ENCODE measurements at places on chromosomes 5 and 9.
A peak's percentile ranks its signal among the peaks of the same experiment; 100 is the strongest.

DNA sequence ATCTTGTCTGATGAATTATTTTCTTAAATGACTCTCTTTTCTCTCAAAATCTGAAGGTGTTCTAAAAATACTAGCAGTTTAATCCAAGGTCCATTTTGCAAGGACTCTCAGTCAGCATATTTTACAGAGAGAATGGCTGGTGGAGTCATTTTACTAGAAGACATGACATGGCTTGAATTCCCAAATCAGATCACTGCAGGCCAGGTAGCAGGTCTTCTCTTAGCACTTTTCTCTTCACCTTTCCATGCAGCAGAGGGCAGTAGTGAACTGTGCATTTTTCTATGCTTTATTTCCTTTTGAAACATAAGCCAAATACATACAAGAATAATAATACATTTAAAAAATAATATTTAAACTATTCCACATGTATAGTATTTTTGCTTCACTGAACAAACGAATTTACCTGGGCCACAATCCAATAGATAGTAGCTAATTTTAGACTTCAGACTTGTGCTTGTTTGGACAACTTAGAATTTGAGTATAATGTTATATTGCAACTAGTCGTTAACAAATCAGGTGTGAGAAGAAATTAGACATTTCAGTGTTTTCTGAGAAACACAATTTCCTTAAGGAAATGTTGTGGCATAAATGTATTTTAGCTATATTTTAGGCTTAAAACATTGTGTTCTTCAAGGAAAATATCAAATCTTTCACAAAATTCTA is 289.4 kb upstream of the DAB2 start:
- peak; percentile 55 for DNase-seq

DNA sequence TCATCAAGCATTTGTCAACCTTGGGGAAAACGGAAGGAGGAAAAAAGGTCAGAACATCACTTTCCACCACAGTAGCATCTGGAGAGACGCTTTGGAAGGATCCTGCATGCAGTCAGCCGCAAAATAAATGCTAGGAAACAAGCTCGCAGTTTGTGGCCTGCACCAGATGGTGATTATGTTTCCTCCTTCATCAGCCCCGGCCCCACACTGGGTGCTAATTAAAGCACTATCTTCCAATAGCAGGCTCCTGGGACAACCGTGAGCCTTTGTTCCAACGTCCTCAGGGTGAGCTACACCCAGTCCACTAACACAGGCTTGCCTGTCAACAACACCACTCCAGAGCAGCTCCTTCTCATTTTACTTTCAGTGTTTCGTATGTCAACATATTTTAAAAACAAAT is 64.0 kb downstream of the RNF130 start:
- DNase-seq, result no peak

- no peak for DNase-seq
Measured at GRCh38 chr5:11319836-11320580, 559.0 kb upstream of the DAP start.

DNA sequence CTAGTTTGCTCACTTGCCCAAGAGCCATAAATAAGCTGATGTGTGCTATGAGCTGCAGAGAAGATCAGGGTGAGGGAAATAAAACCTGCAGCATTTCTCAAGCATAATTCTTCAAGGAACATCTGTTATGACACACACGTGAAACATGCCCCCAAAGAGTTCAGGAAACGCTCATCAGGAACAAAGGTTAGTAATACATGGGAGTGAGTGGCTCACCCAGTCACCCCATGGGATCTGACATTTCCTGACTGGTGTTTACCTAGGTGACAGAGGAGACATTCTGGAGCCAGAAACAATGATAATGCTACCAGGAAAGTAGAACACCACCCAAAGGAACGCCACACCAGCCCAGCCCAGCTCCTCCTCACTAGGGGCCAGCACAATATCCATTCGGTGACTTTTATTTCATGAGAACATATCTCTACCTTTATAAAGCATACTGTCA is 66.0 kb downstream of the FRMD3 start:
- no peak for DNase-seq

DNA sequence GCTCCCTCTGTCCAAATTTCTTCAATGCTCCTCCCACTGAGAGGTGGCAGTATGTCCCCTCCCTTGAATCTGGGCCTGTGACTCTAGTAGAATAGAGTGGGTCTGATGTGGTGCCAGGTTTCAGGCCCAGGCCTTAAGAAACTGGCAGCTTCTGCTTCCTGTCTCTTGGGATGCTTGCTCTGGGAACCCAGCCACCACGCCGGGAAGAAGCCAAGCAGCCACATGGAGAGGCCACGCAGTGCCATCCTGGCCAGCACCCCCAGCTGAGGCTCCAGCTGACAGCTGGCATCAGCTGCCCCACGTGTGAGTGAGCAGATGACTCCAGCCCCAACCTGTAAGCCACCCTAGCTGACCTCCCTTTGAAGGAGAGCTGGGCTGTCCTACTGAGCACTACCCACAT is 7.3 kb upstream of the TSPAN17 start:
- no peak for DNase-seq

GRCh38 chr5:39080597-39081204 is 6.5 kb upstream of the RICTOR start:
- DNase-seq, result peak; percentile 63

GRCh38 chr9:117156144-117156688 is 258.6 kb downstream of the ASTN2 start:
- DNase-seq, result no peak

DNA sequence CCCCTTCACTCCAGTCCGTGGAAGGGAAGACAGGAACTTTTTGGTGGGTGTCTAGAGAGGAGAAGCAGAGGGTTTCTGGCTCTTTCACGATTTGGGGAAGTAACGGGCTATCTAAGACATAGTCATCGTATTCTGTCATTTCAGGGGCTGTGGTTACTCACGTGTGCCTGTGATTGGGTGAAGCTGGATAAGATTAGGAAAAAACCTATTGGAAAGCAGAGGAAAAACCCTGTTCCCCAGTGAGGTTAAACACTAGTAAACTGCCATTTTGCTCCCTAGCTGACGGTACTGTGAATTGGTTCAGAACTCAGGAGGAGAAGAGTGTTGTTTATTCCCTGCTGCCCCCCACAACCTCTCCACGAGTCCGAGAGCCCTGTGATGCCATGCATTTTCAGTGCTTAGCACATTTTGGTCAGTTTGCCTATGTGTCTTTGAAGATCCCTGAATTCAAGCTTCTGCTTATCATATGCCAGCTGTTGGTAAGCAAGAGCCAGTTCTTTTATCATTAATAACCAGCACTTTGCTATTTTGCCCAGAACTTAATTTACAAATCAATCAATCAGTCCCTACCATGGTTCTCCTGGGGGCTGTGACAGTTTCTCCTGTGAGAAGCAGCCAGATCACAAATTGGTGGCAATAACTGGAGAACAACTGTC is 45.1 kb upstream of the ROR2 start:
- no peak for DNase-seq

GRCh38 chr9:123267481-123268198 is 746 bp downstream of the STRBP start:
- DNase-seq, result no peak

- peak; percentile 37 for DNase-seq
Measured at GRCh38 chr5:159098603-159099436, 896 bp downstream of the EBF1 start.

DNA sequence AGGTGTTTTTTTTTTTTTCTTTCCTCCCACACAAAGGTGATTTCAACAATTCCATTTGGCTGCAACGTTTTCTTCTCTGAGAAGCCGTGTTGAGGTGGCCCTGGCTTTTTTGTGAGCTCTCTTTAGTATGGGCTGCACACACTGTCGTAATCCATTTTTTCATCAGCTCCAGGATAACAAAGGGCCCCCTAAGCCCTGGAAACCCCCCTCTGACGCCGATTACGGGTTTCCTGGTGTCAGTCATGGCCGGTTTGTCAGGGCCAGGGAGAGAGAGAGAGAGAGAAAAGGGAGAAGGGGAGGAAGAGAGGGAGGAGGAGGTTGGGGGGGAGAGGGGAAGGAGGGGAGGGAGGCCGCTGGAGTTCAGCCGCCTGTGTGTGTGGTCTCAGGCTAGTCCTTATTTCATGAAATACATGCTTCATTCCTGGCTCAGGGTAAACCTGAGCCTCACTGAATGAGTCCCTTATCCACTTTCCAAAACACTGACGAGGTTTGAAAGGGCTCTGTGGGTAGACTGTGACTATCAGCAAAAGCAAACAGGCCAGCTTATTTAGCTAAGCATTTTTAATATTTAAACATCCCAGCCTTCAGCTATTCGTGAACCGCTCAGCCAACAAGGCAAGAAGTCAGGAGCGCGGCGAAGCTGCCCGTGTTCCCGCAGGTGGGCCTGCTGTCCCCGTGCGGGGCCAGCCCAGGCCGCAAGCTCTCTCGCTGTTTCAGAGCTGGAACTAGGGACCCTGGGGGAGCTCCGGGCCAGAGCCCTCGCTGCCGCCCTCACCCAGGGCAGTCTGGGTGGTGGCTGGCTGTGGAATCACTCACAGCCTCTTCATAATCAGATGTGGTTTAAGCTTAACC is 172.8 kb downstream of the ERCC6L2 start:
- DNase-seq, result no peak

GRCh38 chr5:91381239-91381773 is 1.8 kb downstream of the ARRDC3 start:
- DNase-seq, result no peak

GRCh38 chr5:171312129-171312974 is 3.3 kb downstream of the TLX3 start:
- DNase-seq, result no peak

DNA sequence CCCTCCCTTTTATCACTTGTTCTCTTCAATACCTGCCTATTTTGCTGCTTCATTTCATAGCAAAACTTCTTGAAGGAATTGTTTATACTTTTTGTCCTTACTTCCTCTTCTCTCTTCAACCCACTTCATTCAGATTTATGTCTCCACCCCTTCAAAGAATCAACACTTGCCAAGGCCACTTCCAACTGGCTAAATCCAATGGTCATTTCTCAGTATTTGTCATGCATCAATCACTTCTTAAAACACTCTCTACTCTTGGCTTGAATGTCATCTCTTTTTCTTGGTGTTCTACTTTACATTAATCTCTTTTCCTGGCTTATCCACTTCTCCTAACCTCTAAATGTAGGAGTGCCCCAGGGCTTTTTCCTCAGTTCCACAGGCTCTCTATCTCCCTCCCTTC is 8.3 kb upstream of the FCHO2 start:
- no peak for DNase-seq

DNA sequence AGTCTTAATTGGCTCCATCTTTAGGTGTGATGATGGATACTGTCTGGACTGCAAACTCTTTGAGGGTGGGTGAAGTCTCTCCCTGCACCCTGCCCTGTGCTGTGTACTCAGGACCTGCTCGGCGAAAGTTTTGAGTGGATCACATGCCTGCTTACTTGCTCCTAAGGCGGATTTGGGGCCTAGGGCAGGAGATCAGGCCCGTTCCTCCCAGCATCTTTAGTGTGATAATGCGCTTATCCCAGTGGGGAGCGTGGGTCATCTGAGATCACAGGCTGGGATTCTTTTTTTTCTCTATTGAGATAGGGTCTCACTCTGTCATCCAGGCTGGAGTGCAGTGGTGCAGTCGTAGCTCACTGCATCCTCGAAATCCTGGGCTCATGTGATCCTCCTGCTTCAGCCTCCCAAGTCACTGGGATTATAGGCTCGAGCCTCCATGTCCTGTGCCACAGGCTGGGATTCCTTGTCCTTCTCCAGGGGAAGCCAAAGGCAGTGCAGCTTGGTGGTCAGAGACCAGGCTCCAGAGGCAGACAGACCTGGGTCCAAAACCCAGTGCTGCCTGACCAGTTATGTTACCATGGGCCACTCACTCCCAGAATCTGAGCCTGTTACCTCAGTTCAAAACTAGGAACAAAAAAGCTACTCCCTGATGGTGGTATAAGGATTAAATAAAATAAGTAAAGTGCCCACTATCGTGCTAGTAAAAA is 59.7 kb downstream of the ZNF618 start:
- DNase-seq, result no peak

- no peak for DNase-seq
Measured at GRCh38 chr9:80400624-80401230, 829.0 kb downstream of the TLE4 start.

- DNase-seq, result no peak
Measured at GRCh38 chr9:76810377-76810957, 46.2 kb downstream of the PCA3 start.

GRCh38 chr9:13478639-13479038 is 199.1 kb upstream of the MPDZ start:
- DNase-seq, result no peak

GRCh38 chr5:107979291-107979690 is 308.6 kb upstream of the EFNA5 start:
- no peak for DNase-seq

- no peak for DNase-seq
Measured at GRCh38 chr9:34994260-34994899, 4.8 kb downstream of the DNAJB5 start.

- no peak for DNase-seq
Measured at GRCh38 chr9:123798195-123798594, 131.7 kb downstream of the DENND1A start.

- no peak for DNase-seq
Measured at GRCh38 chr9:5721279-5722087, 92.6 kb downstream of the RIC1 start.

DNA sequence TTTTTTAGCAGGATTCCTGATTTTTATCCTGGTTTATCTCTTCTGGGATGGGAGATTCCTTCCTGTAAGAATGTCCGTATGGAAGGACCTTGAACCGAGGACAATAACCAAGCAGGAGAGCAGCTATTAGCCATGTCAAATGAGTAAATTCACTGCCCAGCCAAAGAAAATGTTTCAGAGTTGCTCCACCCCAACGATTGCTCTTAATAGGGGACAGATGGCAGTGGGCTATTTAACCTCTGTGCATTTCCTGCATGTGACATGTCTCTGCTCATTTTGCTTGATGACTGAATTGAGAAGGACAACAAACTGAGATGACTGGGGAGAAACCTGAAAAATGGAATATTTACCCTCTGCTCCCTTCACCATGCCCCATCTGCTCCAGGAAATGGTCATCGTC is 479.9 kb upstream of the ZNF462 start:
- DNase-seq, result no peak

DNA sequence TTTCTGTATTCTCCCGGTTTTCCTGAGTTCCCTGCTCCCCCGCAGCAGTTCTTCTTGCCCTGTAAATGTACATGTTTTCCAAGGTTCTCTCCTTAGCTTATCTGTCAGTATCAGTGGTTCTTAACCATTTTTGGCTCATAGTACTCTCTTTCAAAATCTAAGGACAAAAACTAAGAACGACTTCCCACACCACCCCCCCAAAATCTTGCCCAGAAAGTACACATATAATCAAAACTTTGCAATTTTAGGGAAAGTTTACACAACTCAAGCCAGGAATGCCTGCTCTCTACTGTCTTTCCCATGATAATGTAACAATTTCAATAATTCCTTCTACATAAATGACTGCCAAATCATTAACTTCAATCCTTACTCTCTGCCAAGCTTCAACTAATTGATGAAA is 4.5 kb downstream of the DCAF12 start:
- DNase-seq, result no peak

DNA sequence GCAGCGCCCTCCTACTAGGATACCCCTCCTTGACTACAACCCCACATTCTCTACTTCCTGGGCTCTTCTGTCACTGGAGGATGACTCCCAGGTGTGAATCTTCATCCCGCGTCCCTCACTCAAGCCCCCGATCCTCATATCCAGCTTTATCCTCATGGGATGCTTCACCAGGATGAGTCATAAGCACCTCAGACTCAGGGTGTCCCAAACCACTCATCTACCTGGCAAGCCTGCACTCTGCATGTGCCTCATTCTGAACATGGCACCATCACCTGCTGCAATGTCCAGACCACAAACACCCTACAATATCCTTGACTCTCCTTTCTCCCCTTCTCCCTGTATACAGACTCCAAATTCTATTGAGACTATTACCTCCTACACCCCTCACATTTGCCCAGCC is 1.5 kb upstream of the TGFBI start:
- no peak for DNase-seq

GRCh38 chr9:95028853-95029219 is 288.7 kb downstream of the FANCC start:
- DNase-seq, result no peak

Data from CD4-positive, alpha-beta T cell treated with Interleukin-12 subunit alpha and Interleukin-12 subunit beta, for 1 hour (primary cell).